Hematopoietic multipotent progenitor cell treated with erythropoietin and hydrocortisone succinate and interleukin-3 and kit ligand, for 17 days (in vitro differentiated cells): ENCODE measurements at places on chromosomes 16 and 17.

GRCh38 chr17:65169691-65170090, 32.5 kb downstream of the RGS9 start:
- DNase-seq = no peak

DNA sequence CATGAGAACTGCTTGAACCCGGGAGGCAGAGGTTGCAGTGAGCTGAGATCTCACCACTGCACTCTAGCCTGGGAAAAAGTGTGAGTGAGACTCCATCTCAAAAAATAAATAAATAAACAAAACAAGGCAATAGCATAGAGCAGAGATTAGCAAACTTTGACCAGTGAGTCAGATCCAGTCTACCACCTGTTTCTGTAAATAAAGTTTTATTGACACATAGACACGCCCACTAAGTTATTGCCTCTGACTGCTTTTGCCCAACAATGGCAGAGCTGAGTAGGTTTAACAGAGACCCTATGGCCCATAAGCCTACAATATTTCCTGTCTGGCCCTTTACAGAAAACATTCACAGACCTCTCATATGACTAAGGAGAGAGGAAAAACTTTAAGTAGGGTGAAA, 44.3 kb downstream of the XYLT1 start:
- no peak for DNase-seq

DNA sequence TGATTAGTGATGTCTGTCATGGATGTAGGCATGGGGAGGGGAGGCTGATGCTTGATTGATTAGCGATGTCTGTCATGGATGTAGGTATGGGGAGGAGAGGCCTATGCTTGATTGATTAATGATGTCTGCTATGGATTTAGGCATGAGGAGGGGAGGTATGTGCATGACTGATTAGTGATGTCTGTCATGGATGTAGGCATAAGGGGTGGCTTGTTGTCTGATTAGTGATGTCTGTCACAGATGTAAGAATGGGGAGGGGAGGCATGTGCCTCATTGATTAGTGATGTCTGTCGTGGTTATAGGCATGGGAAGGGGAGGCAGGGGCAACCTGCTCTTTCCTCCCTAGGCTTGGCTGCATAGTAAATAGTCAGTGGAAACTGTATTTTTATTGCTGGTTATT, 409.4 kb downstream of the HAPSTR1 start:
- no peak for DNase-seq

- DNase-seq = no peak
These were observed 314.7 kb downstream of the KCNJ2 start for GRCh38 chr17:70484050-70484449.

GRCh38 chr16:1053121-1053521, 19.4 kb upstream of the SSTR5 start:
- no peak for DNase-seq

DNA sequence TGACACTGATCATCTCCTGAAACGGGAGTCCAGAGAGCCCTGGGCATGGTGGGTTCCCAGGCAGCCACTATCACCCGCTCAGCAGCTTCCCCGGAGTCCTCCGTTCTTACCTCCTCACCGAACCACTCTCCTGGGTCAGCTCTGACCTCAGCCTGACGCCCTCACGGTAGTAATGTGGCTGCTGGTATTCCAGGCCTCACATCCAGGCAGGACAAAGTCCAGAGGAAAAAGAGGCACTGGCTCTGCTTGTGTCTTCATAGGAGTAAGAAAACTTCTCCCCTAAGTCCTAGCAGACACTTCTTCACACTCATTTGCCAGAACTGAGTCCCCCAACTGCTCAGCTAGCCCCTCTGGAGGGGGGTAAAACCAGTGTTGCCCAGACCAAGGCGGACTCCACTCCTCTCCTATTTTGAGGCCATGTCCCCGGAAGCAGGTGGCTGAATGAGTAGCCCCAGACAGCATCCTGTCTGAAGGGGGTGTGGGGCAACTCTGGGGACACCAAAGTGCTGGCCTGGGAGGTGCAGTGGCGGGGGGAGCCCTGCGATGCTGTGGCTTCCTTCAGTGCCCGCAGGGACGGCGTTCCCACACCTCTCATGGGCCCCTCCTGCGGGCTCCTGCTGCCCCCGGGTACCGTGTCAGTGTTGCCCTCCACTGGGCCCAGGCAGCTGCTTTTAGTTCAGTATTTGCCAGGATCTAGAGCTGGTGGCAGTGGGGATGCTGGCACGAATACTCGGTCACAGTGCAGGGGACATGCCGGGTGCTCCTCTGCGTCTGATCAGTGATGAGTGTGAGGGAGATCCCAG, 5.4 kb downstream of the FSCN2 start:
- no peak for DNase-seq

DNA sequence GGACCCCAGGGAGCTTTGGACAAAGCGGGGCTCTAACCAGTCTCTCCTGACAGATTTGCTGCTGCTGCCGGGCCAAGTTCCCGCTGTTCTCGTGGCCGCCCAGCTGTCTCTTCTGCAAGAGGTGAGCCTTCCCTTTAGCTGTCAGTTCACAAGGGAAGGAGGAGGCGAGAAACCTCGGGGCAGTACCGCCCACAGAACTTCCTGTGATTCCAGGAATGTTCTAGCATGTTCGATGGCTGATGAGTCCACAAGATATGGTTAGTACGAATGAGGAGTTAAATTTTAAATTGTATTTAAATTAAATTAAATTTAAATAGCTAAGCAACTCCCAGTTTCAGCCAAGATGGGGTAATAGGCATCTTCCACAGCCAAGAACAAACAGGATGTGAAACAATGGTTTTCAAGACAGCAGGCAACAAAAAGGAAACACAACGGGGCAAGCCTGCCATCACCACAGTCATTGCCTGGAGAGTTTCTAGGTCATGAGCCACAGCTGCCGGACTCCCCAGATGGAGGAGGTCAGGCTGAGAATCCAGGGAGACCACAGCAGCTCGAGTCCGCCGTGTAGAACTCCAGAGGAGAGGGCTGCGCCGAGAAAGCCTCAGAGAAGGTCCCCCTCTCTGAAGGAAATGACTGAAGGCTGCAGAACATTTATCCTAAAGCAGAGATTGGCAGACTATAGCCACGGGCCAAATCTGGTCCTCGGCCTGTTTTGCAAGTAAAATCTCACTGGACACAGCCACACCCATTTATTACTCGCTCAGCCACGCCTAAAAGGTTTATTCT, 9.5 kb upstream of the TCF25 start:
- no peak for DNase-seq

- no peak for DNase-seq
These were observed 146.1 kb upstream of the TOM1L1 start for GRCh38 chr17:54754560-54754959.

DNA sequence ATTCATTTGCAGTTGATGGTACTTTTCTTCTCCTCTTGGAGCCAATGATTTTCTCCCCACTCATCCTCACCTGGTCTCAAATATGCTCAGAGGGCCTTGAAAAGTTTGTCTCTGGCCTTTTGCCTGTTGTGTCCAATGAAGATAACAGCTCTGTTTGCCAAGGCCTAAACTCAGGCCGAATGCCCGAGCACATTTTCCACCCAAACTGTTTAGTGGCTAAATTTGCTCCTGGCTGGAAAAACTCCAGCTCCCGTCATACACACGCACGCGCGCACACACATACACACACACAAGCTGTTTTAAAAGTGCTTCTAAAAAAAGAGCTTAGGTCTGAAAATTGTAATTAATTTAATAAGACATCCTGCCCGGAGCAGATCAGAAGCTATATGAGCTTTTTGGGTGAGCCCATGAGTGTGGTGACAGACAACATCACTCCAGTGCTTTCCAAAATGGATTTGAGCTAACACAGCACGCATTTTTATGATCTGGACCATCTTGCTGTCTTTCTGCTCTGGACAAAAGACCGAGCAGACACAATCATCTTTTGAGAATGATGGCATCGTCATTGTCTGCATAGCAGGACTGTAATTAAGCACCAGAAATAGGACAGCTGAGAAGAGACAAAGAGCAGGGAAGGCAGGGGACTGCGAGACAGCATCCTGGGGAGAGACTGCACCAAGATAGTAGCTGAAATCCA, 48.9 kb downstream of the IRX6 start:
- no peak for DNase-seq

- DNase-seq = no peak
These were observed 45.6 kb upstream of the BAHCC1 start for GRCh38 chr17:81349397-81350319.

- DNase-seq = no peak
These were observed 1255.8 kb upstream of the CDH8 start for GRCh38 chr16:63292036-63292435.
